ENCODE measurements at places on chromosomes 12 and 14. TPM values are rescaled to one million over a fixed set of nuclear protein-coding genes. Genes with fewer than 3 reads are reported as not detected.

DNA sequence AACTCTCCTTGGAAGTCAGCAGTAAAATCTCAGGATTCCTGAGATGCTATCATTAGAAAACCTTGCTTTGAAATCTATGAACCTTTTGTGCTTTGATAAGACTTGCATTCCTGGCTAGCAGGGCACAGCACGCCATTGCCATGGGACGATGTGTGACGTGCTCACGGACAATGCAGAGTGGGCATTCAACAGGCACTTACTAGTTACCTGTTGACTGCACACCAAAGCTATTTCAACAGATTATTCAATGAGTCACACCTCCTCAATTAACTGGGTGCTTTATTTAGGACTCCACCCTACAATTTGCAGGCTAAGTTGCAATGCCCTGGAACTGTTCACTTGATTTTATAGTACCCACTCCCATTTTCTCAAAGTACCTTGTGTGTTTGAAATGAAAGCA, 11.3 kb downstream of the NOS1 start:
- no peak for DNase-seq

GRCh38 chr12:81078469-81079196, 754 bp downstream of the ACSS3 start:
- DNase-seq, result no peak

The DDN gene
- 0.13 TPM for total RNA-seq

GRCh38 chr12:68451261-68452077, 119.3 kb upstream of the MDM1 start:
- peak; percentile 34 for DNase-seq

GRCh38 chr14:66359500-66359899, 126.7 kb upstream of the CCDC196 start:
- no peak for DNase-seq

GRCh38 chr14:37194698-37195097, 3.0 kb upstream of the MIPOL1 start:
- no peak for DNase-seq

The CEP170B gene
- 80.8 TPM for total RNA-seq

DNA sequence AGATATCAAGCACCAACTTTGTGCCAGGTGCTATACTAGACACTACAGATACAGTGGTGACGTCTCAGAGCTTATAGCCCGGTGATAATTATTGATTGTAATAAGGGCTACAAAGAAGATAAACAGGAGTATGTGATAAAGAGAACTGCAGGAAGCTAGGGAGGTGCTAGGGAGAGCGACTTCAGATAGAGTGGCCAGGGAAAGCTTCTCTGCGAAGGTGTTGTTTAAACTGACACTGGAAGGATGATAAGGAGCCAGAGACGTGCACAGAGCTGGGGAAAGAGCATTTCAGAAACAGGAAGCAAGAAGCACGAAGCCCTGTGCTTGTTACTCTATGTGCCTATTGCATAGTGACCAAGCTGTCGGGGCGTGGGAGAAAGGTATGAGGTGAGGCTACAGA, 48.1 kb upstream of the OTX2 start:
- DNase-seq, result no peak

- DNase-seq, result no peak
Measured at GRCh38 chr12:75790219-75790618, 241.4 kb downstream of the PHLDA1 start.

DNA sequence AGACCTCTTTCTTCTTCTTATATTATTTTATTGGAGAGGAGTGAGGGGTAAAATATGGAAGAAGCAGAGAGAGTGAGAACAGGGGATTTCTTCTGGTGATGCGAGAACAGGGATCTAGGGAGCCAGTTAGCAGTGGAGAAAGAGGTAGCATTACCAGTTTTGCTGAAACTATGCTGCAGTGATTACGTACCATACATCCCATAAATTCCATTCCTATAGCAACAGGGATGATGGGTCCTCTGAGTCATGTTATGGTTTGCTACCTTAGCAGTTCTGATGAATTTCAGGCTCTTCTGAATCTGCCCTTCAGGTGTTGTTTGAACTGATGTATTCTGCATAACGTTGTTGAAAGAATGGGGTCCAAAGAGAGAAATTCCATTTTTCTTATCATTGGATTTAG, 625.4 kb upstream of the LRFN5 start:
- DNase-seq, result no peak

GRCh38 chr14:87732562-87732961, 260.4 kb downstream of the GALC start:
- DNase-seq, result no peak

DNA sequence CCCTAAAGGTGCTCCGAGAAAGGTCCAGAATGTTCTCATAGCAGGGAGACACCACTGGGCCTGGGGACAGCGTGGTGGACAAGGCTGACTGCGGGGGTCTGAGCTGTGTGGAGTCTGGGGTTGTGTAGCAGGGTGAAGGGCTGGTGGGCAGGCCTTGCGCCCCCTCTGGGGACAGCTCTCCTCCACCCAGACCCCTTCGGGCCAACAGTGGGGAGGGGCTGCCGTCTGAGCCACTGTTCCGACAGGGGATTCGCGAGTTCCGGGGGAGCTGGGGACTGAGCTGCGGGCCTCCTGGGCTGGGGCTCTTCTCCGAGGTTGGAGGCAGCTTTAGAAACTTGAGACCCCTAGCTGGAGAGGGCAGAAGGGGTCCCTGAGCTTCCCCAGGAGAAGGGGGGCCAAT, 32.1 kb downstream of the NCKAP5L start:
- no peak for DNase-seq

DNA sequence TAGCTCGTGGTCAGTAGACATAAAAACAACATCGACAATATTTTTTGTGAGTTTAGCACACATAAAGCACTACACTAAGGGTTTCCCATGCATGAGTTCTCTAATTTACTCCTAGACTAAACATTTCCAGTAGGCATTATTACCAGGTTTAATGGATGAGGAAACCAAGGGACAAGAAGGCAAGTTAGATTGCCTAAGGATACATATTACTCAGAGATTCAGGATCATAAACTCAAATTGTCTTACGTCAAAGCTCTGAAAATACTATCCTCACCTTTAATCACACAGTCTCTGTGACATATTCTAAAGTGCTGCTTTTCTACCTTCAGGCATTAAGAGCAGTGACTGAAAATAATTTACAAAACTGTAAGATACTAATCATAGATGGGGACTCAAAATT, 655.3 kb downstream of the SLC16A7 start:
- no peak for DNase-seq

DNA sequence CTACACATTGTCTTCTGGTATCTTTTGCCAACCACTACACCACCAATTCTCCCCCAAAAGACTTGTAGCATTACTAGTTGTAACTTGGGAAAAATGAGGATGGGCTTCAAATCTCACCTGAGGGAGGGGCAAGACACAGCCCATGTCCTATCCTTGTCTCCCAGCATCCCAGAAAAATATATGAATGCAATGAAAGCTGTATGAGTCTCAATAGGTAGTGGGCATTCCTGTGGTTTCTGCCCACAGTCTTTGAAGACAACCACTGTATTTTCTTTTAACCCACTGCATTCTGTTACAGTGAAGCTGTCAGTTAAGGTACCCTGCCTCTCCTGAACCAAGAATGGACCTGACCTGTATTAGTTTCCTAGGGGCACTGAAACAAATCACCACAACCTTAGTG, 336.2 kb upstream of the TMPO start:
- DNase-seq, result no peak

The FIGNL2 gene
- 0.17 TPM for total RNA-seq

DNA sequence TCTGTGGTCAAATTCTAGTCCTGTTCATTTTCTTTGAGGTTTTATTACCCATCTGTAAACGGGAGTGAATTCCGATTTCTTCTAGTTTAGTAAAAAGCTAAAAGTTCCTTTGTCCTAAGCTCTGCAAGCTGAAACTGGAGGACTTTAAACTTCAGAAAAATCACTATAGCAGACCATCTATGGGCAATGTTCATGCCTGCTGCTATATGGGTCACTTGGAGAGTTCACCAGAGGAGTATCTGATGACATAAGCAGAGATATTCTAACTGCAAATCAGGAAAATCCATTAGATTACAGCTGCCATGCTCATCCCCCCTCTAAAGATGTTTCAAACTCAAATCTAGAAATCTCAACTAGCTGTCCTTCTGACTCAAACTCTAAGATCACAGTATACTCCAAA, 193.0 kb upstream of the RTL1 start:
- no peak for DNase-seq

The FAIM2 gene
- not detected for total RNA-seq

- no peak for DNase-seq
Measured at GRCh38 chr14:87785897-87786296, 207.1 kb downstream of the GALC start.

DNA sequence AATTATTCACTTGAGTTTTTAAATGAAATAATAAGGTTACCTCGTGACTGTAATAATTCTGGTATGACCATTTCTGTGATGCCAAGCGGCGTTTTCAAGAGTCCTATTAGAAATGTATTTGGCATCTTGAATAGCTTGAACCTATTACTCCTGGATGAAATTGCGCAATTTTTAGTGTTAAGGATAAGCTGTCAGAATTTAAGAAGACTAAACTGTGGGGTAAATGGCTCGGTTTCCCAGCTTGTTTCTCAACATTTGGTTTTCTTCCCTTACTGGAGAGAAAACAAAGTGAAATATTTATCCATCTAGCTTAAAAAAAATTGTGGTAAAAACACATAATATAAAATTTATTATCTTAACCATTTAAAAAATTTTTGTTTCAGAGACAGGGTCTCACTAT, 26.8 kb downstream of the PCNX1 start:
- no peak for DNase-seq

The FOXN4 gene
- total RNA-seq, result not detected

The CCDC38 gene
- total RNA-seq, result not detected

DNA sequence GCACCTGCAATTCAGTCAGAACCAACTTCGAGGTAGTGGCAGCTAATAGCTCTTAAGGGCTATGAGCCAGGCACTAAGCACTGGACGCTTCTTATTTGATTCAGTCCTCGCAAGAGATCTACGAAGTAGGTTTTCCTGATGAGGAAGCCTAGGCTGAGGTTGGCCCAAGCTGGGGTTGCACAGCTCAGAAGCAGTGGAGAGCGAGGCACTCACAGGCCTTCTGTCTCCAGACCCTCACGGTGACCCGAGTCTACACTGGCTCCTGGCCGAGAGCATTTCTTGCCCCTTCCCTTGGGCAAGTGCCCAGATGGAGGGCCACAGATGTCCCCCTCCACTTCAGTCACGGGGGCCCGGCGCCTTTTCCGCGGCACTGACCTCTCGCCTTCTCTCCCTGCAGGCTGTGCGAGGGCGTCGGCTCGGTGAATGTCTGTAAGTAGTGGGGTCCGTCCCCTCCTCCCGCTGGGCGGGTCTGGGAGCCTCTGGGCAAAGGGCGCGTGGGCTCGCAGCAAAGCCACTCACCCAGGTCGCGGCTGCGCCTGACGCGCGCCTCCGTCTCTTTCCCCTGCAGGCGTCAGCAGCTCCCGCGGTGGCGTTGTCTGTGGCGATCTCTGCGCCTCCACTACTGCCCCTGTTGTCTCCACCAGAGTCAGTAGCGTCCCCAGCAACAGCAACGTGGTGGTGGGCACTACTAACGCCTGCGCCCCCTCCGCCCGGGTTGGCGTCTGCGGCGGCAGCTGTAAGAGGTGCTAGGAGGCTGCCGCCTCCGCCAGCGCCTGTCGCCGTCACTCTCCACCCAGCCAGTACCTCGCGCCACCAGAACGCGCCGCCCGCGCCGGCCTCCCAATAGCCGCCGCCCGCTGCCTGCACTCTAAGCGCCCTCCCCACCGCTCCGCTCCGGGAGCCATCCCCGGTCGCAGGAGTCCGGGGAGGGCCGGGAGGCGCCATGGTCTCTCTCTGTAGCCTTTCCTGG, 13.1 kb downstream of the KRT83 start:
- DNase-seq, result no peak

DNA sequence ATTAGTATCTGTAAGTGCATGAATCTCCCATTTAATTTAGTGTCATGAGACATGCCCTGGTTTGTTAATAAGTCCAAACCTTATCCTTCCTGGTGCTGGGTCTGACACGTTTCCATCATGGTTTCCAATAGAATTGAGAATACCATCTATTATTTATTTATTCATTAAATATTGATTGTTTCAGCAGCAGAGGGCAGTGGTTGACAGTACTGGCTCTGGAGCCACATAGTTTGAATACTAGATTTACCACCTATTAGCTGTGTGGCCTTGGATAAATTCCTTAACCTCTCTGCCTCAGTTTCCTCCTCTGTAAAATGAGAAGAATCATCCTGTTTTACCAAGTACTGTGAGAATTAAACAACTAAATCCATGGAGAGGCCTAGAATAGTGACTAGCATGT, 941 bp upstream of the STAB2 start:
- DNase-seq, result no peak

DNA sequence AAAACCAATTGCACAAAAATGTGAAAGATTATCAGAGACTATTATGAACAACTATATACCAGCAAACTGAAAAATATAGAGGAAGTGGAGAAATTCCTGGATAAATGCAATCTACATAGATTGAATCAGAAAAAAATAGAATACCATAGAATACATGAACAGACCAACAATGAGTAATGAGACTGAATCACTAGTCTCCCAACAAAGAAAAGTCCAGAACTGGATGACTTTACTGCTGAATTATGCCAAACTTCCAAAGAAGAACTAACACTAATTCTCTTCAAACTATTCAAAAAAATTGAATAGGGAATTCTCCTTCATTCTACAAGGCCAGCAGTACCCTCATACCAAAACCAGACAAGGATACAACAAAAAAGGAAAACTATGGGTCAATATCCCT, 60.6 kb downstream of the GUCY2C start:
- DNase-seq, result no peak

- DNase-seq, result no peak
Measured at GRCh38 chr12:25427337-25428249, 125.5 kb downstream of the LMNTD1 start.

The HHIPL1 gene
- total RNA-seq, result 0.71 TPM
